ENCODE measurements at places on chromosomes 13 and 19. TPM values are rescaled to one million over a fixed set of nuclear protein-coding genes. Genes with fewer than 3 reads are reported as not detected.

- DNase-seq = no peak
Measured at GRCh38 chr19:56347163-56347778, 32.6 kb upstream of the ZSCAN5A start.

DNA sequence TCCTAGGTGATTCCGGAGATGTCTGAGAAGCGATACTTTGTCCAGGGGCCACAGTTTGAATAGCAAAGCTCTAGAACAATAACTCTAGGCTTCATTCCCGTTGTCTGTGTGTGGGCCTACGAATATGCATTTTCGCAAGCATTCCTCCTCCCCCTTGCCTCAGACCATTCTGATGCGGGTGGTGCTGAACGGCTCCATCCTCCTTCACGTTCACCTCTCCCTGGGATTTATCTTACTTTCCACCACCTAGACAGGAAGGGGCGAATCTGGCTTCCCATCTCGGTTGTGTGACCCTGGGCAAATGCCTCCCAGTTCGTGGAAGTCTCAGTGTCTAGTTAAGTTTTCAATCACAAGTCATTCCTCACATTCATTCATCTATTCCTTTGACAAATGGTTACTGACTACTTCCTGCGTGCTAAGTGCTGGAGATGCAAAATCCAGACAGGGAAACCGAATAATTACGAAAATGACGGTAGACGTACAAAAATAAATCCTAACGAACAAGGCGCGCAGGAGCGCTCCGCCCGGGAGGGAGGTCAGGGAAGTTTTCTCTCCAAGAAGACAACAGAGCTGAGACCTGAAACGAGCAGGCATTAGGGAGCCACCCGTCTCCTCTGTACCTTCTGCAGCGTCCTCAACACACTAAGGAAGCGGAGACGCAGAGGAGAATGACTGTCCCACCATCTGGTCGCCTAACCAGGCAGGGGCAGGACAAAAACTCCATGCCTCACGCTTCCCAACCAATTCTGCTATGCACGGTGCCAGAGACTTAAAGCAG, 1.3 kb upstream of the CNOT3 start:
- DNase-seq = peak; percentile 56

GRCh38 chr13:20891034-20891433, 11.5 kb downstream of the XPO4 start:
- no peak for DNase-seq

- no peak for DNase-seq
Measured at GRCh38 chr13:32594157-32594738, 8.0 kb downstream of the PDS5B start.

DNA sequence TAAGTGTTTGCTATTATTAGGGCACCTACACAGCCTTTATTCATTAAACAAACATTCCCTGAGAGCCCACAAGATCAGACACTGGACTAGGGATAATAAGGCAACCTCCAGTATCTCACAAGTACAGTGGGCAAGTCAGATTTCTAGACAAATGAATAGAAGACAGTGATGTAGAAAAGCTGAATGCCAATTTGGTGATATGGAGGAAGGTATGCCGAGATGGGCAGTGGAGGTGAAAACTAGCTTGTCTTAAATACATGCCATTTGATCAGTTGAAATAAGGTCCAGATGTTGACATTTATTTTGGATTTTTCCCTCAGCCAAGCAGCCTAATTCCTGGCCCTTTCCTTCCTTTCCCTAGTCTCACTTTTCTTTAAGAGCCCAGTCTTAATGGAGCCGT, 130.3 kb downstream of the RXFP2 start:
- DNase-seq = no peak

- no peak for DNase-seq
Measured at GRCh38 chr19:43674596-43674995, 4.6 kb upstream of the PLAUR start.

DNA sequence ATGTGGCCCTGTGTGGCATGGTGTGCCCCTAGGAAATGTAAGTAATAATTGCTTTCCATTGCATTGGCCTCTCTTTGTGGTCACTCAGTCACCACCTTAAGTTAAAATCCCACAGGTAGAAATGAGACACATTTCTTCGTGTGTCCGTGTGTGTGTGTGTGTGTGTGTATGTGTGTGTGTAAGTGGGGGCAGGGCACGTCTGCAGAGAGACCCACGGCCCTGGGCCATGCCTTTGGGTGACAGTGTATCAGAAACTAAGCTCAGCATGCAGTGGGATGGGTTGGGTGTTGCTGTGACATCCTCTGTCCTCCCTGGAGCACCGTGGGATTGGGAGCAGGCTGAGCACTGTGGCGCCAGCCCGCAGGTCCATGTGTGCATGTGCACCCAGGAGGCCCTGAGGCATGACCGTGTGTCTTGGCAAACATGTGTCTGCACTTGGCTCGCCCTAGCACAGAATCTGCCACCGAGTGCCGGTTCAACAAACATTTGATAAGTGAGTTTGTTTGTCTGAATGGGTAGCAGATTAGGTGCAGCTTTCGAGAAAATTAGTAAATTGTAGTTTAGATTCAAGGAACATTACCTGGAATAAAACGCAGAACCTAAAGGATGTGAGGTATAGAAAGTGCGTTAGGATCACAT, 91.8 kb downstream of the WTIP start:
- no peak for DNase-seq

DNA sequence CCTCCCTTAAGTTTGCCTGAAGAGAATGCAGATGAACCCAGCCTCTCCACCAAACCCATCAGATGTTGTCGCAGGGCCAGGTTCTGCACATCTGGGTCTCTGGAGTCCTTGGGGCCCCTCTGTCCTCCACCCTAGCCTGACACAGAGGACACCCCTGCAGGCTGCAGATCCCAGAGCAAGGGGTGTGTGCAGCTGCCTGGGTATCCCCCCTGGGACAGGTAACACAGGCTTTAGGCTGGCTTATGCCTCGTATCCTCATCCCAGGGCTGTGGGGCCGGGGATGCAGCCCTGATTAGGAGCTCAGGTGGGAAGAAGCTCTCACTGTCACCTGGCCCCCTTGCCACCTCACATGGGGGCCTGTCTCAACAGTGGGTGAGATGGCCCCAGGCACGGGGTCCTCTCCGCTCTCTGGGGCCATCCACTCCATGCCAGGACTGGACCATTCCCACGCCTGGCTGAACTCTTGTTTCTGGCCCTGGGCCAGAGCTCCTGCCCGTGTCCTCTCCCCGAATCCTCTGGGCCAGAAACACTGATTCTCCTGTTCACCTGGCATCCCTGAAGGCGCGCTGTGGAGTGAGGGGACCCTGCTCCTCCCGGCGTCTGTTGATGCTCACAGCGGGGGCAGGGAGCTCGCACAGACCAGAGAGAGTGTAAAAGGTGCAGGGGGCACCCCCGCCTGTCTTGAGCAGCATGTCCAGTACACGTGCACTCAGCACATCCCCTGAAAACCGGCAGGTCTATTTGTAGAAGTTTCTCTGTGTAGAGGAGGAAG, 38.7 kb upstream of the TPM4 start:
- DNase-seq = peak; percentile 33

The KLK10 gene
- total RNA-seq = 0.50 TPM

The SIGLEC5 gene
- total RNA-seq = not detected

The EFNB2 gene
- 0.84 TPM for total RNA-seq

Measured in endodermal cell (in vitro differentiated cells).